Naive thymus-derived CD8-positive, alpha-beta T cell (primary cell): ENCODE measurements at places on chromosomes 5 and 9. TPM values are rescaled to one million over a fixed set of nuclear protein-coding genes. Genes with fewer than 3 reads are reported as not detected.

DNA sequence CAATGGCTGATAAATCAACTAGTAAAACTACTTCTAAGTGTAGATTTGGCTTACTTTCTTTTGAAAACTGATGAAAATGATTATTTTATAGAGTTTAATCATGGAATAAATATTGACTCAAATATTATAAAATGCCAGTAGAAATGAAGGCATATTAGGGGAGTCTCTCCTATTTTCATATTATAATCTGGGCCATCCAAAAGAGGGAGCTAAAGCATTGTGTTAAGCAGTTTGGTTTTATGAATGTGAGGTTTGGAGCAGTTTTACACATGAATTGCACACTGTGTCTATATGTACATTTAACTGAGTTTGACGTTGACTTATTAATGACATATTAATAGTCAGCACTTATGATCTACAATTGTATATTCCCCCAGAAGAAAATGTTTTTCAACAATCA is 17.4 kb downstream of the CDH9 start:
- DNase-seq, result no peak

GRCh38 chr5:157574456-157575380 is 857 bp downstream of the ADAM19 start:
- no peak for DNase-seq

DNA sequence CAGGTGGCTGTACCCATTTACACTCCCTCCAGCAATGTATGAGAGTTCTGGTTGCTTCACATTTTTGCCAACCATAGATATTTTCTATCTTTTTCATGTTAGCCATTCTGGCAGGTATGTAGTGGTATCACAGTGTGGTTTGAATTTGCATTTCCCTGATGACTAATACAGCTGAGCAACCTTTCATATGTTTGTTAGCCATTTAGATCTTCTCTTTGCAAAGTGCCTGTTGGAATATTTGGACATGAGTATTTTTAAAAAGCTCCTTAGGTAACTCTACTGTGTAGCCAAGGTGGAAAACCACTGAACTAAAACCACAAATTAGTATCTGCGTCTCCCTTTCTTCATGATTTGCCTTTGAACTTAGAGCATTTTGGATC is 31.9 kb downstream of the IRF1 start:
- no peak for DNase-seq

DNA sequence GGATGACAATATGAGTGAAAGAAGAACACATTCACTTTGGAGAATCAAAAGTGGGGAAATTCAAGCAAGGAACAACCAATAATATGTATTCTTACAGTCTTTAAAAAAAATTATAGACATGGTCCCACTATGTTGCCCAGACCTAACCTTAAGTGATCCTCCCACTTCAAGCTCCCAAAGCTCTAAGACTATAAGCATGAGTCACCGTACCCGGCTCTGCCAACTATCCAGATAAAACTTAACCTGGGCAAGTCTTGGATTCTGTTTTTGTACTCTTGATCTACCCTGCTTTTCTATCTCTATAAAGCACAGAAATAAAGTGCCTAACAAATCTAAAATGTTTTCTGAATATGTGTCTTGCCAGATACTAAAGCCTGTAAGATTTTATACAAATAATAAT is 30.9 kb downstream of the CEMIP2 start:
- DNase-seq, result no peak

- DNase-seq, result no peak
Observed at GRCh38 chr5:149757956-149758355, 27.8 kb downstream of the PPARGC1B start.

GRCh38 chr5:132481596-132482211 is 8.9 kb downstream of the IRF1 start:
- DNase-seq, result no peak

DNA sequence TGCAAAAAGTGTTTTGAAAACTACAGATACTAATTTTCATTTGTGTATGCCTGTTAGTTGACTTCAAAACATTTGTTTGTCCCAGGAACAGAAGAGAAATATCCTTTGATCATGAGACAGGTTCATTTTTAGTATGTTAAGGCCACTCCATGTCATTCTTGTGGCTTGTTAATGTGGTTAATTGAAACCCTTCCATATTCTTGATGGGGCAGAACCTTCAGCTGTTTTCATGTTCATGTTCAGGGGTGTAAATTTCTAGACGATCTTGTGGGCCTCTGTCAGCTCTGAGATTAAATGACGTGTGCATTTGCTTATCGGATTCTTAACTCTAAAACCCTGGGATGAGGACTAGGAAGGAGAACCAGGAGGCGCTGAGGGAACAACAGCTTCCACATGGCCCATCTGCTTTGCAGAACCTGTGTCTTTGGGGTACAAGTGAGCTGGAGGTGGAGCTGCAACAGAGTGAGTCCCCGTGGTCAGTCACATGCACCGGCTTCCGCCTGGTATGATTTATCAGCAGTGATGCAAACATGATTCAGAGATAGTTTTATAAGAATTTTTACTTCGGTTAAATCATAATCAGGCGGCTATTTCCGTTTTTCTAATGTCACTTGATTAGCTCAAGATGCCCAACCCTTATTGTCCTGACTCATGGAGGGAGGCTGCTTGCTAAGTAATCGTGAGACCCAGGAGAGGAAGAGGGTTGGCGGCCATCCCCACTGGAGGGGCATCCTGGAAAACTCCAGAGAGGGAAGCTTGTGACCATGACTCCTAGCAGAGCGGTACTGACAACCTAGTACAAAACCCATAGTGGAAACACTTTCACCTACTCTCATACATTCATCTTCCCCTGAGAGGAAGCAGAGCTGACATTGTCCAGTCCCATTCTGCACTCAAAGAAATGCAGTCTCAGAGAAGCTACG is 138.4 kb downstream of the C9orf152 start:
- DNase-seq, result no peak

- no peak for DNase-seq
Observed at GRCh38 chr9:113837334-113837733, 38.8 kb upstream of the ZNF618 start.

- no peak for DNase-seq
Observed at GRCh38 chr9:133584559-133585476, 24.4 kb downstream of the FAM163B start.

DNA sequence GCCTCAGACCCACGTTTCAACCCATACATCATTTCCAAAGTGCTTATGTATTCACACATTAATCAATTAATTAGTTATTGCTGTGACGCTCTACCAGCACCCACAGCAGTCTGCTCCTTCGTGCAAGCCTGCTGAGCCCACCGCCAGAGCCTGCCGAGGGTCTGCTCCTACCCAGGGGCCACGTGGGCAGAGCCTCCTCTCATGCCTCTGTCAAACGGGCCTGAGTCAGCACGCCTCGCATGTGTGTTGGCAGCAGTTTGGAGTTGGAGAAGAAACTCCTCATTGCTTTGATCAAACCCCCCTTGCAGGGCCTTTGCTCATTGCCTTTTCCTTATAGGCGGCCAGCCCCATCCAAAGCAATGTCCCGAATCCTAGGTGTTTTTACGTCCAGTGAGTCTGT is 256.2 kb upstream of the IRX4 start:
- DNase-seq, result no peak

Gene CCL27
- not detected for total RNA-seq

Gene PCA3
- not detected for total RNA-seq

Gene CCL21
- total RNA-seq, result not detected
